Ovary (tissue), 10 donors: ENCODE measurements at places on chromosomes 16 and 17. TPM values are rescaled to one million over a fixed set of nuclear protein-coding genes. Genes with fewer than 3 reads are reported as not detected.

The TNFRSF13B gene
- total RNA-seq: not detected

The SDR42E2 gene
- not detected for total RNA-seq

The ALOX15B gene
- total RNA-seq: 0.73 TPM

The PRSS21 gene
- total RNA-seq: not detected

The SPATA32 gene
- 0.12 TPM for total RNA-seq

The CCL22 gene
- not detected for total RNA-seq
